Posterior cingulate gyrus (tissue), 11 donors: ENCODE measurements at places on chromosomes 7 and 10.

GRCh38 chr7:130346941-130347340, 2.3 kb downstream of the CPA5 start:
- DNase-seq: no peak

- no peak for DNase-seq
Measured at GRCh38 chr10:98403812-98404504, 11.0 kb downstream of the PYROXD2 start.

GRCh38 chr10:84542522-84543490, 214.4 kb downstream of the CCSER2 start:
- no peak for DNase-seq

DNA sequence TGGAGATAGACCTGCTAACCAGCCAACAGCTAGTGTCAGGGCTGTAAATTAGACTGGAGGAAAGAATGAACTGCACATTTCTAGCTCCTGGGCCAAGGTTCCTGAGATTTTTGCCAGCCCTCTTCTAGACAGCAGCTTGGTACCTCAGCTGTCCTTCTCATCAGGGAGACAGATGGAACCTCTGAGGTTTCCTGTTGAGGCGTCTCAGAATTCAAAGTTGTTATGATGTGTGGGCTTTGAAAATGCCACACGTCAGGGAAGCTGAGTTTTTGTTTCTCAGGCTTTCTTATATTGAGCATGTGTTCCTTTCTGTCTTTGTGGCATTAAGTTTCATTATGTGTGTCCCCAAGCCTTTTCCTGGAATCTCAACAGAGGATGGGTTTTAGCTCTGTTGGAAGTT, 736.6 kb downstream of the AUTS2 start:
- no peak for DNase-seq

DNA sequence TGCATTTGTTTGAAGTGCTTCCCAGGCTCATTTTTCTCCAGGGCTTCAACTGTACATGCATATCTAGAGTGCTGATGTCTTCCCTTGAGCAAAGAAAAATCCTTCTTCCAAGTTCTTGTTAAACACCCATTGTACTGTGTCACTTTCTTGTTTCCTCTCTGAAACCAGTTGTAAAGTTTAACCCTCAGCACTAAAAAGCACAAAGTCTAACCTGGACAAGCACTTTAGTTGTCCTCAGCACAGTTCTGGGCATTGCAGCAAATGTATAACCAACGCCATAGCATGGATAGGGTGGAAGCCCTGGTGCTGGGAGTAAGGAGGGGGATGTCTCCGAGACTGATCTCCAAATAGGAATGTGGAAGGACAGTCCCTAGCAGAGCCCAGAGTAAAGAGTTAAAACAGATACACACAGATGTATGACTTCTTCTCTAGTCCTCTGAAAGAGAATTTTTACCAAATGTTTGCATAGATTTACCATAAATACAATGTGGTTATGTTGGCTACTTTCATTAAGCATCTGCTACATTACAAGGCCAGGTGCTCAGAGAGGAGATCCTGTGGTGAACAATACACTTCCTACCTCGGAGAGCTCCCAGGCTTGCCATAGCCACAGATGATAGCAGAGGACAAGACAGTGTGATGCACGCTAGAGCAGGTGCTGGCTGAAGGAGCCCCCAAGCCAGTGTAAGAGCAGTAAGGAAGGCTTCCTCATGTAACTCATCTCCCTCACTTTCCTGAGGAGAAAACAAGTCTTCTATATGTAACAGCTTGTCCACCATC, 57.0 kb downstream of the DNAJC12 start:
- DNase-seq: no peak

GRCh38 chr7:28986765-28987110, 28.6 kb upstream of the TRIL start:
- DNase-seq: no peak

DNA sequence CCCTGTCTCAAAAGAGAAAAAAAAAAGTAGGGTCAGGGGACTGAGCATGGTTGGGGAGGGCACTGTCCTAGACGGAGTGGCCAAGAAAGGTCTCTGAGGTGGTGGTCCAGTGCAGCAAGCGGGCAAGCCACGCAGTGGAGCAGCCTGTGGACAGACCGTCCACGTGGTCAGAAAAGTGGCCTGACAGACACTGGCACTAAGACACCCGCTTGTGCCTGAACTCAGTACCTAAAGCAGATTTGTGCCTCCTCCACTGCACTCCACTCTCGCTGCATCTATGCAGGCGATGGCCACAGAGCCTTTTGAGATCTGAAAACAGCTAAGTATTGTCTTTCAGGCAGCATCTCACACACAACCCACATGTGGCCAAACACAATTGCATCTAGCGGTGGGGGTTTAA, 8.8 kb downstream of the ASB10 start:
- DNase-seq: no peak

- peak; percentile 74 for DNase-seq
Measured at GRCh38 chr10:68560186-68560942, at the start of gene TET1. Gene TET1 (plus strand): TSS chr10:68560337. CDS start chr10:68572339, 12,002 bp downstream.

GRCh38 chr10:92027141-92027540, 103.6 kb downstream of the BTAF1 start:
- no peak for DNase-seq

GRCh38 chr7:73978661-73979563, 49.1 kb upstream of the ELN start:
- DNase-seq: no peak

- DNase-seq: no peak
Measured at GRCh38 chr7:18940593-18941134, 176.8 kb downstream of the TWIST1 start.

- DNase-seq: no peak
Measured at GRCh38 chr10:128875030-128875744, 591.9 kb upstream of the MGMT start.

DNA sequence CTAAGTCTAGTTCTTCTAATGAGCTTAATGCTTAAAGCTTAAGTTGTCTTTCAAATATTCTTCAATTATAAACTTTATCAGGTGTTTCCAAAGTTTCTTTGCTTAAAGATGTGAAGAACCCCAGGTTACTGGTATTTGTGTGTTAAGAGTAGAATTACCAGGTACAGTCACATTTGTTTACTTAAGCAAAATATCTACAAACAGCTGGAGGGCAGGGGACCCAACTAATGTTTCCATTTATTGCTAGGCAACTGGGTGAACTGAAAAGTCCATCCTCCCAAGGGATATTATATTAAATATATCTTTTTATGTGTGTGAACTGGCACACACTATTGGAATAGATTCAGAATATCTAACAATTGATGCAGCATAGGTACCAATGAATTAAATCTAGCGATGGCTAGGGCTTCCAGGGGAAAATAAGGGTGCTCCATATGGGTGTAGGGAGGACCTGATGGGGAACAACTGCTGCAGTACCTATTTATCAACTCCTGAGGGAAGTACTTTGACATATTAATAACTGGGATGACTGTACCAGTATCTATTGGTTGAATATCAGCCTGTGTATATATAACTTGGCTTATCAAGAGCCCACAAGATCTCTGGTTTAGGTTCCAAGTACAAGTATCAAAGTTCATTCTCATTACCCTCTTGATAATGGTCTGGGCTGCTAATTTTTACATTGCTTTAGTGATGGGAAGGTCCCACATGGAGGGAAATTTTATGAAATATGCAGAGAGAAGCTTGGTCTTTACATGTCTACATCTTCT, 10.3 kb upstream of the AGR3 start:
- DNase-seq: no peak

DNA sequence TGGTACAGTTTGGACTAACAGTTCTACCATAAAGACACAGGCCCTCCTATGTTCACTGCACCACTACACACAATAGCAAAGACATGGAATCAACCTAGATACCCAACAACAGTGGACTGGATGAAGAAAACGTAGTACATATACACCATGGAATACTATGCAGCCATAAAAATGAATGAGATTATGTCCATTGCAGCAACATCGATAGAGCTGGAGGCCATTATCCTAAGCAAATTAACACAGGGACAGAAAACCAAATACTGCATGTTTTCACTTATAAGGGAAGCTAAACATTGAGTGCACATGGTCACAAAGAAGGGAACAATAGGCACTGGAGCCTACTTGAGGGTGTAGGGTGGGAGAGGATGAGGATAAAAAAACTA, 75.0 kb downstream of the MEST start:
- DNase-seq: no peak

DNA sequence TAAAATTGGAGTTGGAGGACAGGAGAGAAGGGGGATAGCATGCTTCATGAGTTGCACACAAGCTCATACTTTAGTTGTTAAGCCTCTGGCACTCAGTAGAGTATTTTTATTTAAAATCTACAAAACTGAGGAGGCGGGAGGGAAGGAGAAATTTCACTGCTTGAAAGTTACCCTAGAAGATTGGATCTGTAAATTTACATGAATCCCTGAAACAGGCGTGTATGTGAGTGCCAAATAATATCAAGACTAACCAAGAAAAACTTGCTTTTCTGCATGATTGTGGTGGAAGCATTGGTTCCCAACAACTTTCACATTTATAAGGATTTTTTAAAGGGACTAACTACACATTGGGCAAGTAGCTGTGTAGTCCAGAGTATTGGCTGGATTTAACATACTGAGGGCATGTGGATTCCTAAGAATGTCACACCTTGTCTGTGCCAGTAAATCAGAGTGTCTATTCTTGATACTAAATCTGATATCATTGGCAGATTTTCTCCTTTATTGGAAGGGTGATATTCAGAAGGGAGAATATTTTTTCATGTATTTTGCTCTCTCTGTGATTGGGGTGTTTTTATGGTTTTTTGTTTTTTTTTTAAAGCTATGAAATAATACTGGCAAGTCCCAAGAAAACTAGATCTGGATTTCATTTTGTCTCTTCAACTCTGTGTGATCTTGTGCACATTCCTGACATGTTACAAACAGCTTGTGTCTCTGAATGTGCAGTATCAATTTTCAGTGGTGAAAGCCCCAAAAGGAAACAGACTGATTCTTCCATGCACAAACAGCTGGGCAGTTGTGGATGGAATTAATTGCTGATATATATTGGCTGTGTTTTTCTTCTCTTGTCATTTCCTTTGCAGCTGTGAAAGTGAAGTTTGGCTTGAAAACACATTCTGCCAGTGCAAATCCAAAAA, 67.2 kb downstream of the ADD3 start:
- DNase-seq: no peak

- no peak for DNase-seq
Measured at GRCh38 chr10:78287618-78288017, 254.0 kb downstream of the RPS24 start.

DNA sequence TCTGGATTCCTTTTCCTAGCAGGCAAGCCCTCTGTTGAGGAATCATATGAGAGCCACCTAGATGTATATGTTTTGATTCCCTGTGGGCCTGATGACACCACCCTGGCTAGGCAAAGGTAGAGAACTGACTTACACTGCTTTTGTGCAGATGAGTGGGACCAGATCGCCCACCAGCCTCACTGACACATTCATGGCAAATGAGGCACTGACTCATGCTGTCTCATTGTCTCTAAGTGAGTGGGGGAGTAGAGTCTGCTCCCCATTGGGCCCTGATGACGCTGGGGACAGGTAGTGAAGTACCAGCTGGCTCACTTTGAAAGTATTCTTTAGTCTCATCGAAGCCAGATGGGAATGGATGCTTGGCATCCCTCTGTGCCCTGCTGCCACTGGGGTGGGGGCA, 326.3 kb downstream of the ABCA13 start:
- DNase-seq: no peak

DNA sequence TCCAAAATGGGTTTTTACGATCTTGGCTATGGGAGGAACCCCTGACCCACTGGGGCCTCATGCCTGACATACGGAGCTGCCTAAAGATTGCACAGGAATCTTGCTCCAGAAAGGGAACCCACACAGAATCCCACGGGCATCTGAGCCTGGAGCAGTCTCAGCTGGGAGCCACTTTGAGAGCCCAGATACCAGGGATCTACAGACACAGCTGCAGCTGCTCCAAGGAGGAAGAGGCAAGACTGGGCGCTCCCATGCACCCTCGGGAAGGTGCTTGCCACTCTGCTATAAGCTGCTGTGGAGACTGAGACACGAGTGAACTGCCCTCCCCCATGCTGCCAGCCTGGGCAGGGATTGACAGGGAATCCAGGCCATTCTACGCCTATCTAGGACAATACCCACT, 202.5 kb downstream of the REEP3 start:
- no peak for DNase-seq

GRCh38 chr7:7859411-7859810, 109.2 kb upstream of the GLCCI1 start:
- DNase-seq: no peak

DNA sequence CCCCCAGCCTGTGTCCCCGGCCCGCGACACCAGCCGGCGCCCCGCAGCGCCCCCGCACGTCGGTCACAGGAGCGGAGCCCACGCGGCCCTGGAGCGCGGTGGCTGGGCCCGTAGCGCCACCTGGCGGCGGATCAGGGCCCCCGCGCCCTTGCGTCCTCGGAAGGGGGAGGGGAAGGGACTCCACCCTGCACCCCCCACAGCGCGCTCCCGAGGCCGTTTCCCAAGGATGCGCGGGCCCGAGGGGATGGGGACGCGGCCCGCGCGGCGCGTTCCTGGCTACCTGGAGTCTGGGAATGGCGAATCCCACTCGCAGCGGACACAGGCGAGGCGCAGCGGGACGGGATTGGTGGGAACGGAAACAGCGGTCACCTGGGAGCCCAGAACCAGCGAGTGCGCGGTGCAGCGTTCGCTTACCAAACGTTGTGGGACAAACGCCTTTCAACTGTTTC, 23.8 kb upstream of the MKI67 start:
- peak; percentile 51 for DNase-seq

DNA sequence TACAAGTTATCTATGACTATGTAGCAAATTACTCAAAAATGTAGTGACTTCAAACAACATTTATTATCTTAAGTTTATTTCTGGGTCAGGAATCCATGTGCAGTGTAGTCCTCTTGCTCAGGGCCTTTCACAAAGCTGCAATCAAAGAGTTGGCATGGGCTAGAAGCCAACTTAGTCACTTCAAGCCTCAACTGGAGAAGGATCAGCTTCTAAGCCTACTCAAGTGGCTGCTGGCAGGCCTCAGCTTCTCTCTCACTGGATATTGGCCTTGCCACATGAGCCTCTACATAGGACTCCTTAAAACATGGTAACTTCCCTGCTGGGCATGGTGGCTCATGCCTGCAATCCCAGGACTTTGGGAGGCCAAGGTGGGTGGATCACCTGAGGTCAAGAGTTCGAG, 5.0 kb upstream of the NFE2L3 start:
- no peak for DNase-seq
